Esophagus mucosa (tissue), 1 donor: ENCODE measurements at places on chromosomes 1 and 21.

- peak; percentile 54 for ATAC-seq
Observed at GRCh38 chr1:211647711-211648121, 27.7 kb downstream of the NEK2 start.

- ATAC-seq: no peak
Observed at GRCh38 chr1:110538075-110538474, 19.1 kb upstream of the KCNA10 start.

GRCh38 chr1:193318347-193318746 lies 131.9 kb upstream of the B3GALT2 start:
- ATAC-seq: no peak

DNA sequence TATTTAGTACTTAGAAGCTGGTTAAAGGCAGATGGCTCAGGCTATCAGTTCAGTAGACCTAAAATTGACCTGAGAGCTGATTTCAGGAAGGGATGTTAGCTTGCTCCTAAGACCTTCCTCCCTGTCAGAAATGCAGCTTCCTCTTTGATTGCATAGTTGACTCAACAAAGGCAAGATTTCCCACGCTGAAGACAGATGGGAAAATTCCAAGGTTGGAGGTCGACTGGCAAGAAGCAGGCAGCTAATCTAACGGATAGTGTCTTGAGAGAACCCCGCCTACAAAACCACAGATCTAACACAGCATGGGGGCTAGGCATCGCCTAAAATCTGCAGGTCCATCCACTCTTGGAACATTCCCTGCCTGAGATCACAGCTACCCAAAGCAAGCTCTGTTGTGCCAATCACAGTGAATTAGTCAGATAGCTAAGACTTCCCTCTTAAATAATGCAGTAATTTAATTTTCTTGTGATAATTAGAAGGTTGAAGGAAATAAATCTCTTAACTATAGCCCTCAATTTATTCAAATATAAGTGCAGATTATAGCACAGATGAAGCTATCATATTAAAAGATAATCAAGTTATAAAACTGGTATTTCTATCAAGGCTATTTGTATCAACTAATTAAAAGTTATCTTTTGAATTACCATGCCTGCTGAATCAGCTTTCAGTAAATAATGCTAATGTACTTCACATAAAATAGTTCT lies 357.8 kb upstream of the SGIP1 start:
- ATAC-seq: no peak

- ATAC-seq: no peak
Observed at GRCh38 chr1:239233626-239234025, 152.7 kb upstream of the CHRM3 start.

GRCh38 chr1:20469406-20470076 lies 16.5 kb downstream of the CAMK2N1 start:
- ATAC-seq: no peak
